ENCODE measurements at places on chromosomes 3 and 15.

DNA sequence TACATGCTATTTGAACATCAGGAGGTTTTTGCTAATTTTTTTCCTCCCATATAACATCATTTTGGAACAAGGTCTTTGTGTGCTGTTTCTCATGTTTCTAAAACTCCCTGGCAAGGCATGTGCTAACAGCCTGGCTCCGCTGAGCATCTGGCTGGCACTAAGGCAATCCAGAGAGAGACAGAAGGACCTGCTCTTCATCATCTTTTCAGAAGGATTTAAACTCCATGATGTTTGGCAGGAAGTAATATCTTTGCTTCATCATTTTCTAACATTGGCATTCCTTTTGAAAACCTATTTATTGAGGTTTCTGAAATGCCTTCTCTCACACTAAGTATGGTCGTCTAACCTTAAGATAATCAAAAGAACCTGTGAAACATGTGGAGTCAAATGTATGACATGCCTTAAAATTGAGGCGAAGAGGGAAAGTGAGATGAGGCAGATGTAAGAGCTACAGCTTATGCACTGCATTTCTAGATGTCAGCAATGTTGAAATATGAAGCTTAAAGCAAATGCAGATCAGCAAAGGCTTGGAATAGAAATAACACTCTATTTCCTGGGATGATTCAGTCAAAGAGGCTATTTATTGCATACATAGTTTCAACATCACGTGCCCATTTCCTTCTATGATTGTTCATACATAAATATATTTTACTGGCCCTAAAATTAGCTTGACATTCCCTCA lies 592.0 kb downstream of the ZNF385D start:
- DNase-seq: no peak

- DNase-seq: no peak
Observed at GRCh38 chr3:136728473-136728872, 23.7 kb downstream of the STAG1 start.

- no peak for DNase-seq
Observed at GRCh38 chr15:98363955-98364354, 284.4 kb upstream of the IGF1R start.

GRCh38 chr3:184002469-184002868 lies 15.2 kb downstream of the ABCC5 start:
- no peak for DNase-seq

GRCh38 chr15:83695246-83695645 lies 41.3 kb downstream of the ADAMTSL3 start:
- no peak for DNase-seq

DNA sequence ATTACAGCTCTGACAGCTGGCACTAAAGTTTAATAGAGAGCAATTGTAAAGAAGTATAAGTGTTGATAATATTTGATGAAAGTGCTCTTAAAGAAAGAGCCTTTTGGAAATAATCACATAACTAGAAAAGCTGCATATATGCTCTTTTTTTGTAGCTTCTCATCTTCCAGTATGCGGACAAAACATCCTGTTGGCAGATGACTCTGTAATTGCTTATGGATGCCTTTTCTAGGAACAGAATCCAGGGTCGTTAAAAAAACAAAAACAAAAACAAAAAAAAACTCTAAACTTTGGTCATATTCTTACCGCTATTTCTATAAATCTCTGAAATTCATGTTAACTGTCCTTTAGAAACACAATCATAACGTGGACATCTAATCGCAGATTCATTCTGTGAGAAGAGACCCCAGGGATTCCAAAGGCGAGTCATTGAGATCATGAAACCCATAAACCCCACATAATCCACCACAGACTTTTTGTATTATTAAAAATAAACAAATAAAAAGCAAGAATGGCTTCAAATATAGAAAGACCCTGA lies 109.8 kb downstream of the EPHA3 start:
- no peak for DNase-seq

GRCh38 chr3:116005404-116005803 lies 382.1 kb downstream of the GAP43 start:
- no peak for DNase-seq

DNA sequence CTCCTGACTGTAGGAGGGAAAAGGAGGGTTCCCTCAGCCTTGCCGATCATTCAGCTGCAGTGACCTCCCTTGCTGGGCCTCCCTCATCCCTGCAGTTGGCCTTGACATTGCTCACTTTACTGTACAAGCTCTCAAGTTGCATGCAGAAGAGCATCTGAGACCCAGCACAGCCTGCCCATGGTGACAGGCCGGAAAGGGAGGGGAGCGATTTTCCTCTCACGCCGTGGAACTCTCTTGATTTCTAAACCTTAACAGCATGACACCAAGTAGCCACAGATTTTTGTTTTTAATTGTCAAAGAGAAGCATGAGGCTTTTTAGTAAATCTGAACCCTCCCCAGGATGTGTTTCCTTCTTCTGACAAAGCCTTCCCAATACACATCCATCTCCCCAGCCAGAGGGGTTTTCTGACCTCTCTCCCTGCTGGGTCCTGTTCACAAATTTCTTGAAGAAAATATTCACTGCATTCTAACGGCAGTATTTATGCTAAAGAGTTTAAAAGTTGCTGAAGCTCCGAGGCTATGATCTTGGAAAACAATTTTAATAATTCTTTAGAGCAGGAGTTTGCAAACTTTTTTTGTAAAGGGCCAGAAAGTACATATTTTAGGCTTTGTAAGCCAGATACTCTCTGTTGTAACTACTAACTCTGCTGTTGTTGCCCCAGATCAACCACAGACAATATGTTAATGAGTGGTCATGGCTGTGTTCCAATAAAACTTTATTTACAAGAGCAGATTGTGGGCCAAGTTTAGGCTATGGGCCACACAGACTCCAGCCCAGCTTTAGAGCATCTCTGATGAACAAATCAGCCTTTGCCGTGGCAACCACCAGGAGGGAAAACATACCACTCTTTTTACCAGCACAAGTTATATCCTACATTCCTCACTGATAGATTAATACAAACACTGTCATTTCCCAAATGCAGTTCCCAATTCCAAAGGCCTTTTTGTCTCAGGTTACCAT lies 34.8 kb downstream of the LMCD1 start:
- no peak for DNase-seq
